Activated CD4-positive, CD25-positive, alpha-beta regulatory T cell (primary cell): ENCODE measurements at places on chromosomes 11 and 22.

- DNase-seq, result no peak
These were observed 18.8 kb upstream of the SLC36A4 start for GRCh38 chr11:93216511-93217101.

GRCh38 chr22:22928666-22929380, 41.2 kb downstream of the IGLL5 start:
- DNase-seq, result no peak

GRCh38 chr22:38220653-38221386, 19.0 kb downstream of the MAFF start:
- no peak for DNase-seq

- DNase-seq, result no peak
These were observed 510.2 kb downstream of the JRKL start for GRCh38 chr11:96899971-96900370.

- no peak for DNase-seq
These were observed 1.7 kb upstream of the LARGE2 start for GRCh38 chr11:45920531-45921477.

DNA sequence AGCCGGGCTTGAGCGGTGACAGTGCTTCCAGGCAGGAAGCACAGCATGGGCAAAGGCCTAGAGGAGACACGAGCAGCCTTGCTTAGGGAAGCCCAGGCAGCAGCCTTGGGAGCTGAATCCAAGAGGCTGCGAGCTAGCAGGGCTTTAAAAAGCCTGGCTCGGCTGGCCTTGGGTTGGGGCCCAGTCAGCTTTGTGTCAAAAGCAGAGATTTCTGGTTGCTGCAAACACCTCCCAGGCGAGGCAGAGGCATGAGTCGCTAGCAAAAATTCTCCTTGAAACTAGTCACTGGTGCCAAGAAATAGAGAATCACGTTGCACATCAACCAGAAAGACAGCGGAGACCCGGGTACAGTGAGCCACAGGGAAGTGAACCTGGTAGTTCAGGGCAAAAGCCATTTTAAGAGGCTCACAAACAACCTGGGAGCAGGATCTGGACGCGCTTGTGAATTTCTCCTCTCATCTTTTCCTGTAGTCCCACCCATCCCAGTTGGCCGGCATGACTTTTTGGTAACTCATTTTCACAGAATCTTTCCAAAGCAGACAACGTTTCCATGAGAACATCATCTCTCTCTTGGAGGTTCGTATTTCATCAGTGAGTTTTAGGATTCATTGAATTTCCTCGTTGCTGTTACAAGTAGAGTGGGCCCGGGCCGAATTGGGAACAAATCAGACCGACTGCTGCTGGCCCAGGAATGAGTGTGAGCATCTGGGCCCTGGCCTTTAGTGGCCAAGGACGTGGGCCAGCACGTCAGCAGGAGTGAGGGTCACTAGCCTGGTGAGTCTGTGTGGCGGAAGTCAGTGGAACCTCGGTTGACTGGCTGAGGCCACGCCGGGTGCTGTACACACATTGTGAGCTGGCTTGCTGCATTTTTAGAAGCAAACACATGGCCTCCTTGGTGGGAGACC, 16.4 kb upstream of the FGF4 start:
- DNase-seq, result no peak

- no peak for DNase-seq
These were observed 2.5 kb upstream of the SMARCB1 start for GRCh38 chr22:23784215-23784732.

GRCh38 chr22:26553056-26553752, 36.7 kb downstream of the TPST2 start:
- DNase-seq, result no peak
